ENCODE measurements at places on chromosomes 4 and X.

DNA sequence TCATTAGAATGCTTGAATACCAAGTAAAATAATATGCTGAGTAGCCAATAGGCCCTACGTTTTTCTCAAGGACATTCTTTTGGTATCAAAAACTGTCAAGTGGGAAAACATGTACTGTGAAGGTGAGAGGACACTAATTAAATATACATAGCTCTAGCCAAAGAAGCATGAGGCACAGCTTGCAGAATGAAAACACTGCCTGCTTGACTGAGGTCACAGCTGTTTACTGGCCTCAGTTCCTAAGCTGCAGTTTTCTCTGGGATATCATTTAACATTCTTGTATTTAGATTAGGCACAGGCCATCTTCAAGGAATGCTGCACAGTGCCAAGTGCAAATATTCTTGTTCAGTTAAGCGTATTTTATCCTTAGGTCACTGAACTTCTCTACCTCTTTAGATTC lies 78.6 kb downstream of the NAP1L3 start:
- DNase-seq, result no peak

DNA sequence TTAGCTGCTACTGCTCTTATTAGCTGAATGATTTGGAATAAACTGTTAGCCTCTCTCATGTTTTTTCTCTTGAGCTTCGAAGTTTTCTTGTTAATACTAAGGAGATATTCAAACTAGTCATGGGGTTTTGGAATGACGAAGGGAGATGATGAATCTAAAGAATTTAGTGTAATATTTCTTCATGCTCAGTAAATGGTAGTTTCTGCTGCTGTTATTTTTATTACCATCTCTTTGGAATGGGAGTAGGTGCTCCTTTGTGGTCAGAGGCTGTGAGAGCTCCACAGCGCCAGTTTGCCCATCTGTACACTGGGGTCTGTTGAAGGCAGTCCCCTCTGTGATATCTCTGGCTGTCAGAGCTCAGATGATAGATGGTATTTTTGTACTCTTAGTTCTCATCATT lies 33.7 kb downstream of the HTT start:
- DNase-seq, result no peak

GRCh38 chrX:17375637-17376430 lies 834 bp downstream of the NHS start:
- no peak for DNase-seq

- DNase-seq, result no peak
These were observed 221.0 kb downstream of the PALLD start for GRCh38 chr4:168717847-168718246.

DNA sequence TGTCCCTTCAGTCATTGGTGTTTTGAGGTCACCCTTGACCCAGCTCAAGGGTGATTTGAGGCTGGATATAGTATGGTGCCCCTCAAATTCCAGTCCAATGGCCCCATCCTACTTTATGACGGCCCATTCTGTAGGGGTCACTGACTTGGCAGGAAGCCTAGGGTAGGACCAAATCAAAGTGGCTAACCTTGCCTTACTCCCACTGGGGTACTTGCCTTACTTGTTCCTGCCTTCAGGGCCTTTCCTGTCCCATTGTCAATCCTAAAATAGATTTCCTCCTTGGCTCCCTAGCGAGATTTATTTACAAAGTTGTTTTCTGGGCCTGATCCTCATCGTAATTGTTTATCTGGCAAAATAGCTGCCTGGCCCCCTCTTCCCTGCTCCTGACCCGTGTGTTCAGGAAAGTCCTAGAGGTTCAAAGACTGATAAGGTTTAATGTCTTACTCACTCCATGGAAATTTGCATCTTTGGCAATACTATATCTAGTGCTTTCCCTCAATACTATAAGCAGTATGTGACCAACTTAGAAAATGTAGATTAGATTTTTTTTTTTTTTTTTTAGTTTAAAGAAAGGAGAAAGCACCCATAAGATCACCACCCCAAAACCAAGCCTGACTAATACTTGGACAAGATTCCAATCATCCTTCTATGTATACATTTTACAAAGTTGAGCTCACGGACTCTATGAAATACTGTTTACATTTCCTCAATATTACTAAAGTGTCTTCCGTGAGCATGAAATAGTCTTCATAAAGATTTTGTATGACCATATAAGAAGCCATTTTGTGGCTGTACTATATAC lies 44.8 kb downstream of the MSN start:
- no peak for DNase-seq

- no peak for DNase-seq
These were observed 4.3 kb upstream of the WDR13 start for GRCh38 chrX:48592971-48593370.

DNA sequence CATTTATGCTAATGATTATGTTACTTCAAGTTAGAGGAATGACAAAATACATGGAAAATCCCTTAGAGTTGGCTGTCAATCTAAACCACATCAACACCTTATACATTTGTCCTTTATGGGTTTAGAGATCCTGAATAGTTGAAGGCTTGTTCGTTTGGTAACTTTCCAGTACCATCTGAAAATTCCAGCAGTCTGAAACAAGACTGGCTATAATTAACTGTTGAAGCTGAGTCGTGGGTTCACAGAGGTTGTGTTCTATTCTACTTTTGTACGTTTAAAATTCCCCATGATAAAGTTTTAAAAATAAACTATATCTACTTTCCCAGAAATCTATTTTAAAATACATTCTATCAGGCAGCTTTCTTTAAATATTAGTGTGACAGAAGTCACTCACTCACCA lies 73.0 kb downstream of the USP46 start:
- DNase-seq, result no peak

DNA sequence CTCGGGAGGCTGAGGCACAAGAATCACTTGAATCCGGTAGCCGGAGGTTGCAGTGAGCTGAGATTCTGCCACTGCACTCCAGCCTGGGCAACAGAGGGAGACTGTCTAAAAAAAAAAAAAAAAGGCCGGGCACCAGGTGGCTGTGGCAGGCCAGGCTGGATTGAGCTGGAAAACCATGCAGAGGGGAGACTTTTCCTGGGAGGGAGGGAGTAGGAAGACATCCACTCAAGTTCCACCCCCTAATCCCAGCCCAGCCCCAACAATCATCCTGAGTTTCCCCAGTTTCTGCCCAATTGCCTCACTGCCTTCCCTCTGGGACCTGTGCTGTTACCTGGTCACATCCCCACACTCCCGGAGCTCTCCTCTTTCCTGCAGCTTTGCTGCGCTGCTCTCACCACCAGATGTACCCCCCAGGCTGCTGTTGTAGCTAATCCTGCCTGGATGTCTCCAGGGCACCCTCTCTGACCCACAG lies 9.0 kb upstream of the TSPYL2 start:
- no peak for DNase-seq

- DNase-seq, result no peak
These were observed 145.4 kb upstream of the PLAC1 start for GRCh38 chrX:134803551-134804183.

DNA sequence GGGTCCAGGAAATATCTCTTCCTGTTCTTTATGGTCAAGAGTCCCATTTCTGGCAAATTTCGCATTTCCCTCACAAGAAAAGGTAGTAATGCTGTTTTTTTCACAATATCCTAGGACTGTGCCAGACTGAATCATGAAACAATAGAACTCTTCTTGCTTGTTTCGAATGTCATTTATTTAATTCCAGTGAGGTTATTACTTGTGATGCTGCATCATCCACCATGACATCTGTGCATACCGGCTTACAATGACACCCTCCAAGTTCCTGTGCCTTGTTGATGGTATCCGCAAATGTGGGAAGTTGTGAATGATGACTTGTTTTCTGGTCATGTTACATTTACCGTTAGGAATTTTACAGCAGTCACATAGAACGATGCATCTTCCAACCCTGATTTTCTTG lies 42.9 kb upstream of the SPRY1 start:
- no peak for DNase-seq

DNA sequence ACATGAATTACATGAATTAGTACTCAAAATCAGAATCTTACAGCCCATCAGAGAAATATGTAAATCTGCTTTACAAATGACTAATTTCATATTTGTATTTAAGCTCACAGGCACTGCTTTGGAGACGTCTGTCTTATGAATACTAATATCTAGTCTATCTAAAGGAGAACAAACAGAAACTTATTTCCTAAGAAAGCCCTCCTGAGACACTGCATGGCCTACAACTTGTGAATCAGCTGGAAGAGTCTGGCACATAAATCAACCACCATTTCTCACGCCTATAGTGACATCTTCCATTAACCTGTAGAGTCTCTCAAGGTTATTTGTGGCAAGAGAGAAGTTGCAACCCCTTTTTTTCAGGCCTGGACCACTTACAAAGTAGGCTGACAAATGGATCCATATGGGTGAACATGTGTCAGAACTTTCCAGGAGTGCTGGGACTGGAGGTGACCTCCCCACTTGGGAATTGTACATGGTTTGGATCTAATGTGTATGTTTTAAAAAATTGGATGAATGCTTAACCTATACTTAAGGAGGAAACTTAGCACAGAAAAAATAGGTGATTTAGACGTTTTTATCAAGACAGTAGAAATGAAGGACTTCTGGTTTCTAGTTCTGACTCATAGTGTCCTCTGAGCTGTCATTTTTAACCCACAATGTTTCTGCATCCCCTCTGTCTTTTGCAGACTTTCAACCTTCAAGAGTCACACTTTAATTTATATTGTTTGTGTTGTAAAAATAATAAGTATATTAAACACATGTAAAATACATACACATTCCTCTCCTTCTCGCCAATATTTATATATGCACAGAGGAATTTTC lies 83.2 kb upstream of the ARHGAP24 start:
- no peak for DNase-seq

GRCh38 chr4:3640587-3640962 lies 108.4 kb upstream of the LRPAP1 start:
- DNase-seq, result no peak

- no peak for DNase-seq
These were observed 35.2 kb upstream of the GRIA2 start for GRCh38 chr4:157185363-157185762.

GRCh38 chr4:175407926-175408325 lies 404.1 kb downstream of the GPM6A start:
- DNase-seq, result no peak

DNA sequence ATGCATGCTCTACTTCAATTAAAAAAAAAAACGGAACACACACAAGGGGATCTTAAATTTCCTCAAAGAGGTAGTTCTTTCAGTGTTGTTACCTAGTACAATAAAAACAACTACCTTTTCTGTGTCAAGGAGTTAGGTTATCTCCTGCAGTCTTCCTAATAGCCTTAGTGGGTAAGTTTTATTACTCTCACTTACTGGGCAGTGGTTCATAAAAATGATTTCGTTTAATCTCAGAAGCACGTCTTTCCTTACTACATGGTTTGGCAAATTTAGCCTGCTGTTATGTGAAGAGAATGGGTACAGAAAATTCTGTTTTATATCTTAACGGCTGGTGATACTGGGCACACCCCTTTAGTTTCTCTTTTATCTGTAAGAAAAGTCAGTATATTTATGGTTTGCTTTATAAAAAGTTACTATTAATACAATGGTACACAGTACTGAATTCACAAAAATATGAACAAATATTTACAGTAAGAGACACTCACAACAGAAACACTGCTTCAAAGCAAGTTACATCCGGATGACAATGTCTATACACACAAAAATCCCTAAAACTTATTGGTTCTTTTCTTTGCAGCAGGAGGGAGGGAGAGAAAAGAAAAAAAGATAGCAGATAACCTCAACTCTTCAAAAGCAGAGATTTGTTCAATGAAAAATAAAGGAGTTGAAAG lies 8.8 kb downstream of the ADH5 start:
- no peak for DNase-seq

DNA sequence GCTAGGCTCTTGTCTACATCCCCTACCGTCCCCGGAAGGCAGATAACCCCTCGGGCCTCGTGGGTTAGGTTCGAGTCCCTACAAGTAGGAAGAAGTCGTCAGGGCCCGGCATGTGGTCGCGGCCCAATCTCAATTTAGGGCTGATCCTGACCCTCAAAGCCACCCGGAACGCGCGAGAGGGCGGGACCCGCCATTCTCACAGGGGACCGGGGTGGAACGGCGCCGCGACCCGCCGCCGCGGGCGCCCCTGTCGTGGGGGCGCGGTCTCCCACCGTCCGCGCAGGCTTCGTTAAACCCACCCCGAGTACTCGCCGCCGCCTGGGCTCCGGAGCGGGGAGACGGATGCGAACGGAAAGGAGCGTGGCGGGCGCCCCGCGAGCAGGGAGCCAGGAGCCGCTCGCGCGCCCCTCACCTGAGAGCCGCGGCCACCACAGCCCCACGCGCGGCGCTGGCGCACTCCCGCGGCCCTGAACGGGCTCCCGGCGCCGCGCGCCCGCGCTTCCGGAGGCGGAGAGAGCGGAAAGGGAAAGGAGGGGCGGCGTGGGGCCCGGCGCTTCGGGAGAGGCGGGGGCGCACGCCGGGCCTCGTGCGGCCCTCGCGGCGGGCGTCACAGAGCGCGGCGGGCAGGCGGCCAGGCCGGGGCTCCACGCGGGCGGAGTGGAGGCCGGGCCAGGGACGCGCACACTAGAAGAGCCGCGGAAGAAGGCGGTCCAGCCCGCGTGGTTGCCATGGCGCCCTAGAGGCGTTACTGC lies at the start of gene CFAP97:
CFAP97 (minus strand) TSS at position 515 of the 752 bp plus-strand sequence. CDS start 12,804 bp downstream, outside the sequence.
- DNase-seq, result peak; percentile 42

- DNase-seq, result no peak
These were observed 45.9 kb downstream of the USP11 start for GRCh38 chrX:47278691-47279090.

DNA sequence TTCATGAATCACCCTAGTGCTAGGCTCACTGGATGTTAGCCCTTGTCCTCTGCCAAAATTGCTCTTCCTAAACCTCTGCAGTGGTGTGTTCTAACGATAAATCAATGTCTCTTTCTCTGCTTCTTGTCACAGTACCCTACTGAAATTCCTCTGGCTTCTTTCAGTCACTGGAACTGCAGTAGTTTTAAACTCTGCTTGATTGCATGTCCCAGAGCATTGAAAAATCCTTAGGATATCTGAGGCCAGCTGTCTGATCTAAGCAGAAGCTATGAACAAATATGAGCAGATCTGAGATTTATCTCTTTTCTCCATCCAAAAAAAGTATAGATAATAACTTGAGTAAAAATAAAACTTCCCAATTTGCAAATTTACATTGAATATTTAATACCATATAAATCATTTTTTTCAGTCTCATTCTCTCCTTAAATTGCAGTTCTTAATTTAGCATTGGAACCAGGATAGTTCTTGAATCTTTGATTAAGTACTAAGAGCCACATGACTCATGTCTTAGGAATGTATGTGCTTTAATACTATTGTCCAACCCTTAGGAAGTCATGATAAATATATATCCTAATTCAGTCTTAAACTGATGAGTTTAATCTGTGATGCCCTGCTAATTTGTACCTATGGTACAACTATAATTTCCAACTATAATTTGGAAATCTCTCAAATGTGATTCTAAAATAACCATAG lies 169.7 kb downstream of the PDHA2 start:
- no peak for DNase-seq

- no peak for DNase-seq
These were observed 29.6 kb upstream of the HCCS start for GRCh38 chrX:11081511-11081910.

DNA sequence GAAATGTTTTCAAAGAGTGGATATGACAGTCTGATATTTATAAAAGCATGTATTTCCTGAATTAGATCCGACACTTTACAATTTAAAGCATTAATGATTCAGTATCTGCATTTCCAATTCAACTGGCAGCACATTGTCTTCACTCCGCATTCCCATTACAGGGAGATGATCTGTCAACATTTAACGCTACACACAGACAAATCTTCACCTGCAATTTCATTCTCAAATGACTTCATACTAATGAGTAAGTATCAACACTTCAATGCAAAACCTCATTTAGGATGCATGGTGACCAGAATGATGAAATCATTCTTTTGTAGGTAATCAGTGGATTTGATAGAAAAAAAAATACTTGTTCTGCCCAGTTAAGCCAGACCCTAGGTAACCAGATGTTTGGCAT lies 749.6 kb downstream of the CENPC start:
- no peak for DNase-seq

- no peak for DNase-seq
These were observed 6.5 kb upstream of the USP46 start for GRCh38 chr4:52665592-52665991.

All from stimulated activated CD4-positive, alpha-beta T cell treated with anti-CD3 and anti-CD28 coated beads, TNF-alpha, amount 100 ng/mL, for 1 hour (primary cell).